Astrocyte of the spinal cord (primary cell): ENCODE measurements at places on chromosomes 4 and X.

- no peak for DNase-seq
These were observed 1976.7 kb upstream of the ADGRL3 start for GRCh38 chr4:59223292-59223941.

GRCh38 chr4:108492816-108493595 lies 127.4 kb upstream of the RPL34 start:
- peak; percentile 10 for DNase-seq

- DNase-seq, result no peak
These were observed 1.7 kb upstream of the GPR143 start for GRCh38 chrX:9767375-9767774.

GRCh38 chr4:80486603-80487002 lies 151.1 kb downstream of the CFAP299 start:
- no peak for DNase-seq

GRCh38 chr4:108168671-108169523 lies at the start of gene LEF1:
Gene LEF1 (minus strand): TSS chr4:108168932. CDS start chr4:108167767, 1,165 bp downstream.
- DNase-seq, result peak; percentile 65

GRCh38 chr4:174387143-174387542 lies 103.4 kb downstream of the CEP44 start:
- no peak for DNase-seq

GRCh38 chr4:113293674-113294073 lies 244.2 kb downstream of the ANK2 start:
- DNase-seq, result peak; percentile 23

- peak; percentile 55 for DNase-seq
These were observed 71.9 kb downstream of the PDLIM5 start for GRCh38 chr4:94523617-94524016.

DNA sequence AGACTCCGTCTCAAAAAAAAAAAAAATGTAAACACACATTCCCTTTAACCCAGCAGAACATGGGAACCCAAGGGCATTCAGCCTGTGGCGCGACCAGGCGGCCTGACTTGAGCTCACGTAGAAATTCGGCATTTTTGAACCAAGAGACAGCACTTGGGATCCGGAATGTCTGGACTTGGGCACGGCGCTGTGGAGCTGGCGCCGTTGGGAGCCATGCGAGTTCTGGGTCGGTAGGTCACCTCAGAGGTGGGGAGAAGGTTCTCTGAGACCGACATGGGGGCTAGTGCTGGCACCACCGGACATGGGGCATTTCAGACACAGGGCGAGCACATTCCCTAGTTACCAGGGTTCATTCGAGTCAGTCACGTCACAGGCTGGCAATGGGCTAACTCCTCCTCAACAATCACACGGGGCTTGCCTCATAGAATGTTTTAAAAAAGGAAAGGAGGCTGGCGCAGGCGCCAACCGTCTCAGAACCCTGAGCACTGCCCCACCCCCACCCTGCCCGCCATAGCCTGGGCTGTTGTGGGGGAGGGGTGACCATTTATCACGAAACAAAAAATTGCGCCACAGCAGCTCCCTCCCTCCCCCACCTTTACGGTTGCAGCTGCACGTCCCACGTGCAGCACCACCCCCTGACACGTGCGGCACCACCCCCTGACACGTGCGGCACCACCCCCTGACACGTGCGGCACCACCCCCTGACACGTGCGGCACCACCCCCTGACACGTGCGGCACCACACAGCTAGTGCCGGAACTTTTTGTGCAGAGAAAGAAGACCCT lies at the start of gene TEX28:
Gene TEX28 (minus strand): TSS at position 334 of the 784 bp plus-strand sequence. CDS start 3,007 bp downstream, outside the sequence.
- no peak for DNase-seq

GRCh38 chr4:25915353-25915705 lies 1.3 kb downstream of the SMIM20 start:
- DNase-seq, result no peak

- DNase-seq, result peak; percentile 43
These were observed 583 bp downstream of the GABRE start for GRCh38 chrX:151973851-151974335.

- DNase-seq, result no peak
These were observed 354.4 kb upstream of the CLNK start for GRCh38 chr4:11038926-11039325.

DNA sequence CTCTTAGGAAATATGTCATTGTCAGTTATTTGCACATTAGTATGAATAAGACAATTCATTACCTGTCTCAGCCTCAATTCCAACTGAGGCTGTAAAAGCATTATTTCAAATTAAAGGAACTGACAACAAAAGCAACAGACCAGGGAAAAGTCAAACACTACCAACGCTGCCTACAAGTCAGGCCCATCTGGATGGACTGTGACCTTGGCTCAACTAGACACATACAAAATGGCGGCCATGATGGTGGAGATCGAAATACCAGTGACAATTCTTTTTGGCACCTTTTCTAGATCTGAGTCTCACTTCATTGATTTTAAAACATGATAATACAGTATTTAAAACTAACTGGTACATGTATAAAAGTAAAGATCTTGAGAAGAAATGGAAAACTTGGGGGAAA lies 160.7 kb downstream of the DHX15 start:
- no peak for DNase-seq

GRCh38 chr4:86683167-86683566 lies 89.1 kb downstream of the PTPN13 start:
- DNase-seq, result no peak

GRCh38 chr4:87410679-87411078 lies 11.7 kb upstream of the NUDT9 start:
- DNase-seq, result no peak

DNA sequence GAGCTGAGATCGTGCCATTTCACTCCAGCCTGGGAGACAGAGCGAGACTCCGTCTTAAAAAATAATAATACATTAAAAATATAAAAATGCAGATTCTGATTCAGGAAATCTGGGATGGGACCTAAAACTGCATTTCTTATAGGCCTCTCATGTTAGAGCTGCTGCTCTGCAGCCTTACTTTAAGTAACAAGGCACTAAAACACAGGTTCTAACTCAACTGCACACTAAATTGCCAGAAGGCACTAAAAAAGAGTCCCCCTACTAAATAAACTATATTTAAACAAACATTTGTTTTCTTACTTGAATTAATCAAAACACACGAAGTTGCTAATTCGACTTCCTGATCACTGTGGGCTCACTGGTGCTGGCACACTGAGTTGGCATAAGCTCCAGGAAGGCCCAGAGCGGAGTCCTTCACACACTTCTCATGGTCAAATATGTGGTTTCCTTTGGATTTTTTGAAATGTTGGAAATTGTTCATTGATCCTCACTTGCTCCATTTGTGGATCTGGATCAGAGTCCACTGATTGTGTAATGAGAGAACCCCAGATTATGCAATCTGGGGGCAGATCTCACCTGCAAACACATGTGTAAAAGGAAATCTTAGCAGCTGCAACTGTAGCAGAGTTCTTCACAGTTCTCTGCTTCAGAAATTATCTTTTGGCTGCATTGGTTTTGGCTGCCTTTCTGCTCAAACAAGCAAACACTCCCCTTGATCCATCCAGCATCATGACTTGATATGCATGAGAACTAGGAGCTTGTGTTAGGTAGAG lies 59.3 kb downstream of the AFF1 start:
- DNase-seq, result no peak

- DNase-seq, result peak; percentile 43
These were observed 190.2 kb upstream of the AGA start for GRCh38 chr4:177632481-177632880.

DNA sequence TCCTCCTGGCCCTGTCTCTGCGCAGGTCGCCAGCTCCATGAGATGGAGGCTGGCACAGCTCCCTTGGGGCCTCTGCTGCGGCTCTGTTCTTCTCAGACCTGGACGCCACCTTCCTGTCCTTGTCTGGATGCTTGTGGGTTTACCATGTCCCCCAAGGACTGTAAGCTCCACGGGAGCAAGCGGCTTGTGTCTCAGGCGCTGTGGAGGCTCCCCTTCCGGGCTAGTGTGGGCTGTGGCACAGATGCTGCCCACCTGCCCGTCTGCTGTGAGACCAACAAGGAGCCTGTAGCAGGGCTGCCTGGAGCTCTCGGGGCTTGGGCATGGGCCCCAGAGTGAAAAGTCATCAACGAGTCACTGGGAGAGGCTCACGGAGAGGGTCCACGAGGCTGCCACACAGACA lies 25.2 kb downstream of the NAT8L start:
- no peak for DNase-seq

DNA sequence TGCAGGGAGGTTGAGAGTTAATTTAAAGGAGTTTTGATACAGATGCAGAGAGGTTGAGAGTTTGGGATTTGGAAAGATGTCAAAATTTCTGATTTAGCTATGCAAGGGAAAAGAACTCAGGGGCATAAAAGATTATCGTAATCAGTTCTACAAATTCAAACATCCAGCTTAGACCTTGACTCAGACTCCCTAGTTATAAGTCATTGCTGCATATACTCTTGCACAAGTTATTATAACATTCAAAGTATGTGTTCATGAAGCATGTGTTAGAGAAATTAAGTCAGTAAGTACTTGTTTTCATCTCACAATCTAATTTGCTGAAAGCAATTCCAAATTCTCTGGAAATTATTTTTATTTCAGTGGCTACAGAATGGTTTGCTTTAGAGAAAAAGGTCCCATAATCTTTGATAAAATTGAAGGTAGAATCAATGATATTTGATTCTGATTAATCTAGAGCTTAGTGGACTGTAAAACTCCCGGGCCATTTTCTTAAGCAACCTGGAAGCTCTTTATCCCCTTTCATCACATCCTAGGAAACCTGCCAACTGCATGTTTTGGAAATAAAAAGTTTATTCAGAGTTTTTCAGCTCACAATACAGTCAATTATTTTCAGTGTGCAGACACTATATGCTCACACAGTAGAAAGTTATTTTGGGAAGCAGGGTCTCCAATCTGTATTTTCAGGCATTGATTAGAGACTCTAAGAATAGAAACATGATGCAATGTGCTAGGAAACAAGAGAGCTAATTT lies 132.9 kb upstream of the SPANXC start:
- no peak for DNase-seq

- no peak for DNase-seq
These were observed 7.5 kb upstream of the RUFY3 start for GRCh38 chr4:70714079-70714887.

GRCh38 chr4:185013417-185014125 lies 4.7 kb upstream of the HELT start:
- no peak for DNase-seq

DNA sequence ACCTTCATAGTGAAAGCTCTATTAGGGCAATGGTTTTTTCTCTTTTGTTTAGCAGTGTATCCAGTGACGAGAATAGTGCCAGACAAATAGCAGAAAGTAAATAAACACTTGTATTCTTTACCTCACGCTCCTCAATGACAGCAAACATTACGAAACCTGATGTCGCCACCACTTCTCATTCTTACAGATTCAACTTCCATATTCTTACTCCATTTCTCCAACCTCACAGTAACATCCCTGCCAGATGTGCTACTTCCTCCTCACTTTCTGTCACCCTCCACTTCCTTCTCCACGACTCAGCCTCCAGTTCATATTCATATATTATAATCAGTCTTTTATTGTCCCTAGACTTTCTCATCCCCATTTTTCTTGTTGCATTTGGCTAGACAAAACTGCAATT lies 1956.2 kb upstream of the AGA start:
- no peak for DNase-seq

DNA sequence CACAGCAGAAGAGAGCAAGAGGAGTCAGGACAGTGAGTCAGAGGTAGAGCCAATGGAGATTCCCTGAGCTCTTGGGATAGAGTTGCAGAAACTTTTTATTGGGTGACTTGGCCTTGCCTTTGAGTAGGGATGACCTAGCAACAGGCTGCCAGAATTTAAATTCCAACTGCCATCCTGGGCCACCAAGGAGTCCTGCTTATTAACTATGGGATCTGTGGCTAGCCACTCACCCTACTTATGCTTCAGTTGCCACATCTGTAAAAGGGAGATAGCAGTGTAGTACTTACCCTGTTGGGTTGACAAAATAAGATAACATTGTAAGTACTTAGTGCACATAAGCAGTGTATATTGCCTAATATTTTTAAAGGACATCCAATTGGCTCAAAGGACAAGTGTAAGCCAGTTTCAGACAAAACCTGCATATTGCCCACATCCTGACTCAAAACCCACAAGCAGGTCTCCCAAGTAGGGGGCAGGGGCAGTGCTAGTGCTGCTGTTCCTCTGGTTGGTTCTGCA lies 43.5 kb upstream of the TMEM164 start:
- DNase-seq, result no peak

- DNase-seq, result no peak
These were observed 110.3 kb downstream of the PRDM5 start for GRCh38 chr4:120812216-120812615.

GRCh38 chrX:101206471-101206870 lies 13.1 kb upstream of the DRP2 start:
- DNase-seq, result peak; percentile 35

DNA sequence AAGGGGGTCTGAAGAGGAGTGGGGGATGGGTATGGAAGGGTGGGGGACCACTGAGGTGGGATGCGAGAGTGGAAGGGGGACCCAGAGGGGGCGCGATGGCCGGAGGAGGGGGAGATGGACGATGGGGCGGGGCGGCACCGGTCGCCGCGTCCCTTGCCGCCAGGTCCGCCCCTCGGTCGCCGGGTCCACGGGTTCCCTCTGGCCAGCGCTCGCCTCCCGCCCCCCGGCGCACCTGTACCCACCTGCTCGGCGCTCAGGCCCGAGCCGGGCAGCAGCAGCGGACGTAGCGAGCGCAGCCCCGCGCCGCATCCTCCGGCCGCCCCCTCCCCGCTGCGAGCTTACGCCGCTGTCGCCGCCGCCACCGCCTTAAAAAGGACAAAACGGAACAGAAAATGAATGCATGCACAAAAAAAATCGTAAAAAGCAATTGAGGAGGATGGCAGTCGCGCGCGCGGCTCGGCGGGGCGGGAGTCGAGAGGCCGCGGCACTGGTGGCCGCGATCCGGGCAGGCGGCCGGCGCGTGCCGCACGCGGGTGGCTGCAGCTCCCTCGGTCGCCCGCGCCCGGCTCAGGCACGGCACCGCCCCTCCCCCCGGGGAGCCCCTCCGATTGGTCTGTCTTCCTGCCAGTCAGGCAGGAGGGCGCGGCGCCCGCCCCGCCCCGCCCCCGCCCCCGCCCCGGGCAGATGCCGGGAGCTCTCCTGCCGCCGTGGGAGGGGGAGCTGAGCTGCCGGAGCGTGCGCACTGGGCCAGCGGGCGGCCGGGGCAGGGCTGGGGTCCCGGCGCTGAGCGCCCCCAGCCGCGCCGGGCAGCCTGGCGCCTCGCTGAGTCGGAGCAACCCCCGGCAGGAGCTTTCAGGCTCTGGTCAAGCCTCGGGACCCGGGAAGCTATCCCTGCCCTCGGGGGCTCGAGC lies at the start of gene JAKMIP1:
Gene JAKMIP1 (minus strand): TSS at position 539 of the 911 bp plus-strand sequence. CDS start 87,699 bp downstream, outside the sequence.
- peak; percentile 28 for DNase-seq
